ENCODE measurements at places on chromosomes 7 and 10. TPM values are rescaled to one million over a fixed set of nuclear protein-coding genes. Genes with fewer than 3 reads are reported as not detected.

The CRHR2 gene
- total RNA-seq: 0.57 TPM

The HTR7 gene
- total RNA-seq: 0.16 TPM

The GIMAP2 gene
- total RNA-seq: 3.1 TPM

The SLC25A28 gene
- 24.8 TPM for total RNA-seq

The ALOX5 gene
- 4.9 TPM for total RNA-seq

The PIP4K2A gene
- 20.0 TPM for total RNA-seq

Data from cardiac septum (tissue), 1 donor.